ENCODE measurements at places on chromosomes 11 and 22.

DNA sequence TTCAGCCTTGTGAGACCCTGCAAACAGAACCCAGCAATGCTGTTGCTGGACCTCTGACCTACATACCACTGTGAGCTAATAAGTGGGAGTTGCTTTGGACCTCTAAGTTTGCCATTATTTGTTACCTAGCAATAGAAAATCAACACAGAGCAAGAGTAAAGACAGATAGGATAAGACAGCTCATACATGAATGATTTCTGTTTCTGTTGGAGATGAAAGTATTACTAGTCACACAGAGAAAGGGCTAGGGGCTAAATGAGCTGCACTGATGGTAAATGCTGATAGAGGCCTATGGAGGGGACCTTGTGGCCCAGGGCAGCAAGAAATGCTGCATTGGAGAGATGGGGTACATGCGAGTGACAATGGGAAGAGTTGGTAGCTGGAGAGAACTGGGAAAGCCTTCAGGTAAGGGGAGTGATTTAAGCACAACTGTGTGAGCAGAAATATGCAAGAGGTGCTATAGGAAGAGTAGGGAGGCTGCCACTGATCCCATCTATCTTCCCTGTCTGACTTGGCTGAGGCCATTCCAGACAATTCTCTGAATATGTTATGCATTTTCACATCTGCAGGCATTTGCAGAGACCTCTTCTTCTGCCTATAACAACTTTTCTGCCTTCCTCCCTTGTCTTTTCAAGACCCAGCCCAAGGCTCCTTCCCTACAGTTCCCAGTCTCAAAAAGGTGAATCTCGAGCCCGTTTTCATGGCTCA is 46.1 kb upstream of the SYN3 start:
- no peaks in the 10 kb centered on the region for H3K4me1 ChIP-seq
- no peaks in the 10 kb centered on the region for H3K27me3 ChIP-seq
- DNase-seq, result no peak
- no peaks in the 10 kb centered on the region for H3K36me3 ChIP-seq

DNA sequence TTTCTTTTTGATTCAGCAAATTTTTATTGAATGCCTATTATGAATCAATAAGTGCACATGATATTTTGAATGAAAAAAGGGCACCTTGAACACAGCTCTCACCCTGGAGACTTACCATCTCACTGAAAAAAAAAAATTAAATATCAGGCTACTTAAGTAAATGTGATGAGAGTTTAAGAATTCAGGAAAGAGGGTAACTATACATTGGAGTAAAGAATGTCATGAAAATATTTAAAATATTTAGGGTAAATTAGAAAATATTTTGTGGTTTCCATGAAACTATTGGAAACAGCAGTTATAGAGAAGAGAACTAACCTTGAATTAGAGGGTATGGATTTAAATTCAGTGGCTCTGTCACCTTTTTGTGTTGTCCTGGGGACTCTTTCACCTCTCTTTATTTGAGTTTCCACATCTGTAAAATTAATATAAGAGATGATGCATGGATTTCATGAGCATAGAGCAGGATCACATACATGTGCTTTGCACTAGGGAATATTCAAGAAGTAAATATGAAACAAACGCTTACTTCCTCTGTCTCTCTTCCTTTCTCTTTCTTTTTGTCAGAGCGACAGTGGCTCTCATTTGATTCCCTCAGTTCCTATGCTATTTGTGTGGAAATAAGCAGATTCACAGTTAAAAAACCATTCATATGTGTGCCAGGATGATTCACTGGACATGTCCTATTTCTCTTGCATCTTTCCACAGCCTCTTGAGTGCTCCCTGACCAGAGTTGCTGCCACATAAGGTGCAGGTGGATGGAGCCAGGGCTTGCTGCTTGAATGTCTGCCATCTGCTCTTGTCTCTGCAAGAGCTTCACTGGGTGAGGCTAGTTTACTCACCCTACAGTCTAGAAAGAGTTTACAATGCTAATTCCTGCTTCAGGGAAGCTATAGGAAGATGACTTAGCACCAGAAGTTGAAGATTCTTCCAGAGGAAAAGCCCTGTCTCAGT is 533.1 kb downstream of the ETS1 start:
- peak overlapping the region; percentile 84 for H3K4me3 ChIP-seq
- peaks cover 43% of the 10 kb centered on the region for H3K4me1 ChIP-seq
- peaks cover 5% of the 10 kb centered on the region for H3K36me3 ChIP-seq
- DNase-seq, result no peak
- H3K27ac ChIP-seq, result peak overlapping the region; percentile 91
- no peaks in the 10 kb centered on the region for H3K27me3 ChIP-seq

DNA sequence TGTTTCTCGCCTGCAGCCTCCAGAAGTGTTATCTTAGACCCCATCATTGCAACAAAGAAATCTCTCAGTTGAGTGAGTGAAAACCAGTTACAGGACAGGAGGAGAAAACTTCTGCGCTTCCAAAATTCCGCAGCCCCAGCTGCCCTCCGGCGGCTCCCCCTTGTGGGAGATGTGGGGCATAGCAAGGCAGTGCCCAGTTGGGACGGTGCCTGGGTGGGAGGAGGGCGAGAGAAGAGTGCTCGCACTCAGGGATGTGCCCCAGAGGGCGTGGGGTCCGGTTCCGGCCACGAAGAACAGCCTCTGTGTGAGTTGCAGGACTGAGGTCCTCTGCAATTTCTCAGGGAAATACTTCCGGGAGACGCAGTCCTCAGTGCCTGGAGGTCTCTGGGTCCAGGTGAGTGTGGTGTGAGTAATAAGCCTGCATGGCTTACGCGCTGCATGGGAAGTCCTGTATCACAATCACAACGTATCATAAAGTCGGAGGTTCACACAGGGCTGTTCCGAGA is 87.0 kb upstream of the BLID start:
- peak; percentile 10 for DNase-seq
- peaks cover 1% of the 10 kb centered on the region for H3K4me1 ChIP-seq
- peaks cover 12% of the 10 kb centered on the region for H3K27me3 ChIP-seq
- no peak overlapping the region for H3K27ac ChIP-seq
- H3K4me3 ChIP-seq, result no peak overlapping the region

DNA sequence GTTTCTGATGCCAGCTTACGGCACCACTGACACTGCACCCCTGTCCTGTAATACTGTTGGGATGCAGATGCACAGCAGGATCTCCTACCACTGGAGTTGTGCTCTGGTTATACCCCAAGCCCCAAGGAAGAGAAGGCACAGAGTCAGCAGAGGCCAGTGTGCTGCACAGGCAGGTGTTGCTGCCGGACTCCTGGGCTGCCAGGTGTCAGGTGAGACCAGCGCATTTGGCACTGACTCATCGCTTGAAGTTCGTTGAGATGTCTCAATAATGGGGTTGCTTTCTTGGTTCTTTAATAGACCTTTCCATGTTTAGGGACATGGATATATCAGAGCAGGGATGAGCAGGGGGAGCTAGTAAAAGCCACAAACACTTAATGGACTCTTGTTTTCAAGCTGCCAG is 75.7 kb upstream of the TTC12 start:
- DNase-seq, result no peak
- no peak overlapping the region for H3K27ac ChIP-seq
- peaks cover 12% of the 10 kb centered on the region for H3K4me1 ChIP-seq
- peaks cover 39% of the 10 kb centered on the region for H3K27me3 ChIP-seq
- H3K36me3 ChIP-seq, result no peaks in the 10 kb centered on the region

DNA sequence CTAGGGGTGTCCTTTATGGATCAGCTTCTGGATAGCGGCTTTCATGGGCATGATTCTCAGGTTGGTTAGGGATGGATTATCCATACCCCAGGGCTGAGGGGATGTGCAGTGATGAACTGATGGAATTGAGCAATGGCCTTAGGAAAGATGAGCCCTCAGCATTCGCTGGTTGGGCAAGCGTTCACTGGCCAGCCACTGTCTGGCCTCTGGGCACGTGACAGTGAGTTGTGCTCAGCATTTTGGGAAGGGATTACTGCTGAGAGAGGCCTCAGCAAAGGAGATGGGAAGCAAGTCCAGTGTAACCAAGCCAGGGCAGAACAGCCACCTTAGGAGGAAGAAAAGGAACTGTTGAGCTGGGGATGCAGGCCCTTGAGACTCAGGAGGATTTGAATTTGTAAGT is 17.4 kb downstream of the UBASH3B start:
- H3K36me3 ChIP-seq, result peaks cover 16% of the 10 kb centered on the region
- DNase-seq, result no peak
- H3K4me1 ChIP-seq, result peaks cover 39% of the 10 kb centered on the region
- no peak overlapping the region for H3K27ac ChIP-seq

DNA sequence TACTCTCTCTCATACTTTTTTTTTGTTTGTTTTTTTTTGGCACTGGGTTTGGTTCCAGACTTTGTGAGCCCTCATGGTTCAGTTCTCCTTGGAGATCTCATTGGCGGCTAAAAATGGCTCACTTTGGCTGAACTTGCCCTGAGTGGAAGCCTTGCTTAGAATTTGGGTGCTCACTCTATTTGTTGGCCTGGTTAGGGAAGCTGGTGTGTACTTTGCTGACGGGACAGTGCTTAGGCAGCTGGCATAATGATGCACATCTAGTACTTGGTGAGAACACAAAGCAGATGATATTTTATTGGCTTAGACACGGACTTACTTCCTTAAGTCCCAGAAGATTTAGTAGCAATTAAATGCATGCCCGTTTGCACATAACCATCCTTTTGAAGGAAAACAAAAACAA is 66.5 kb upstream of the GRAMD1B start:
- H3K36me3 ChIP-seq, result no peaks in the 10 kb centered on the region
- H3K27me3 ChIP-seq, result peaks cover 4% of the 10 kb centered on the region
- no peak overlapping the region for H3K27ac ChIP-seq
- H3K4me1 ChIP-seq, result peaks cover 32% of the 10 kb centered on the region
- DNase-seq, result no peak

Data from T-helper 2 cell treated with Interferon-gamma antibody and Interleukin-4, amounts not matched to agents 5 μg/mL and 100 μg/mL, for 36 hours (primary cell).